SW480 (cell line): ENCODE measurements at places on chromosomes 1 and 21.
A peak's percentile ranks its signal among the peaks of the same experiment; 100 is the strongest.

GRCh38 chr1:9615316-9616063 lies 26.8 kb downstream of the TMEM201 start:
- peak; percentile 26 for DNase-seq

GRCh38 chr1:154970631-154971340 lies at the start of gene SHC1:
TSS of gene SHC1 (minus strand) at chr1:154970747. CDS start at chr1:154970526, 221 bp downstream.
- DNase-seq, result peak; percentile 72

GRCh38 chr1:177464686-177465085 lies 293.9 kb downstream of the BRINP2 start:
- no peak for DNase-seq

DNA sequence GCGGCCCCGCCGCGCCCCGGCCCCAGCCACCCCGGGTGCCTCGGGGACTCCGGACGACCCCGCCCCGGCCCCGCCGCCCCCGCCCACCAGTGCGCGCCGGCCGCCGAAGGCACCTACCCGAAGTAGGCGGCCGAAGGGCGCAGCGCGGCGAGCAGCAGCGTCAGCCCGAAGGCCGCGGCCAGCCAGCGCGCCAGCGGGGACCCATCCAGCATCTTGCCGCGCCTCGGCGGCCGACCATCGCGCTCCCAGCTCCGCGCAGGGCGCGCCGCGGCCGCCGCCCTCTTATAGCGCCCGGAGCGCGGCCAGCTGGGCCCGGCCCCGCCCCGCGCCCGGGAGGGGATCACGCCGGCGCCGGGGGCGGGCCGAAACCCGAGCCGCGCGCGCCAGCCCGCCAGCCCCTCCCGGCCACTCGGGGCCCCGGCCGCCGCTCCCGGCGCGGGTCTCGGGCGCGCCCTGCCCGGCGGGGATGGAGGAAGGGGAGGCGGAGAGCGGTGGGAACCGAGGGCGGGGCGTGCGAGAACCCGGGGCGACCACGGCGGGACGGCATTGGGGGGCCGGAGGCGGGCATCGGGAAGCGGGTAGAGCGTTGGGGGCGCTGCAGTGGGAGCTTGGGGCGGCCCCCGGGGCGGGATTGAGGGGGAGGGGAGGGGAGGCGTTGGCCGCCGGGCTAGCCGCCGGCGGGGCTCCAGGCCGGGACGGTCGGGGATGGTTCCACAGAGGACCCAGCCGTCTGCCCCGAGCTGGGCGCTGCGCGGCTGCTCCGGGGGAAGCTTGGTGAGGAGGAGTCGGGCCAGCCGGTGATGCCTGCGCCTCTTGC lies at the start of gene WNT9A:
Gene WNT9A (minus strand): TSS at position 257 of the 817 bp plus-strand sequence. CDS start 45 bp downstream, at position 212.
- DNase-seq, result peak; percentile 52

GRCh38 chr1:23187637-23188036 lies 19.0 kb upstream of the LUZP1 start:
- peak; percentile 72 for DNase-seq

DNA sequence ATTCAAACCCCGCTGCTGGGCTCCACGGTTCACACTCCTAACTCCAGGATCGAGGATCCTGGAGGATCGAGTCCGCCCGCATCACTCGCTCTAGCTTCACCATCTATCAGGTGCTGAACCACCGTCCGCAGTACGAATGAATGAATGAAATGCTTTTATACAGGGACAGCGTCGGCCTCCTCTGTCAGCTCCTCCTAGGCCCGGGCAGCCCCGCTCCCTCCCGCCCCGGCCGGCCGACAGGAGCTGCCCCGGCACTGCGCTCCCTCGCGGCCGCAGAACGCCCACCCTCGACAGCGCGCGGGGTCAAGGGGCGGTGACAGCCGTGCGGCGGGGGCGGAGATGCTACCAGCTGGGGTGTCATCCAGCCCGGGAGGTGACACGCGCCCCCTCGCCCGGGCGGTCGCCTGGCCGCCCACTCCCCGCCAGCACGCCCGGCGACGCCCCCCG lies 520 bp downstream of the ZBTB17 start:
- peak; percentile 36 for DNase-seq

DNA sequence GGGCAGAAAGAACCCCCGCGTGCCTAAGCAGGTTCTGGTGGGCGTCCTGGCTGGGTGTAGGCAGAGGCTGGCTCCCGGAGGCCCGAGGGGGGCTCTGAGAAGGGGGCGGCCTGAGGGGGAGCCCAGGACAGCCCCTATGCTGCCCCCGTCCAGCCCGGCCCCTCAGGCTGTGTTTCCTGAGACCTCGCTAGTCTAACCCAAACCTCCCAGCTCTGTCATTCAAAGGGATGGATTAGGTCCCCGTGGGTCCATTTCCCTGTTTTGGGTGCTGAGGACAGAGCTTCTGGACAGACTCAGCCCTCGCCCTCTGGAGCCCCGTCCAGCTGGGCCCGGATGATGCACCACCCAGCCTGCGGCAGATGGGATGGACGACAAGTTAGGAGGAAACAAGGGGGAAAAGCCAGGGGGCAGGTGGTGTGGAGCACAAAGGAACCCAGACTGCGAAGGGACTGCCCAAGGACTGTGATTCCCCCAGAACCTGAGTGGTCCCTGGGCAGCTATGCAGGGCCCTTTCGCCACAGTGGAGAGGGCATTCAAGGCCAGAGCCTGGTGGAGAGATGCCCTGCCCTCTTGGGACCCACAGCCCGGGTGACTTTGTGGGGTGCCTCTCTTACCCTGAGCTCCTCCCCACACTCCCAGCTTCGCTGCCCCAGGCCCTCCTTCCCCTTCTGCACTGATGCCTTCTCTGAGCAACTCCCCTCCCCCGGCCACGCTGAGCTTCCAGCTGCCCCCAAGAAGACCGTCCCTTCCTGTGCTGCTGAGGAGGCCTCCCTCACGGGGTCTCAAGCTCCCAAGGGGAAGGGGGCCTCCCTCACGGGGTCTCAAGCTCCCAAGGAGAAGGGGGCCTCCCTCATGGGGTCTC lies 2.8 kb downstream of the HES4 start:
- DNase-seq, result peak; percentile 21

DNA sequence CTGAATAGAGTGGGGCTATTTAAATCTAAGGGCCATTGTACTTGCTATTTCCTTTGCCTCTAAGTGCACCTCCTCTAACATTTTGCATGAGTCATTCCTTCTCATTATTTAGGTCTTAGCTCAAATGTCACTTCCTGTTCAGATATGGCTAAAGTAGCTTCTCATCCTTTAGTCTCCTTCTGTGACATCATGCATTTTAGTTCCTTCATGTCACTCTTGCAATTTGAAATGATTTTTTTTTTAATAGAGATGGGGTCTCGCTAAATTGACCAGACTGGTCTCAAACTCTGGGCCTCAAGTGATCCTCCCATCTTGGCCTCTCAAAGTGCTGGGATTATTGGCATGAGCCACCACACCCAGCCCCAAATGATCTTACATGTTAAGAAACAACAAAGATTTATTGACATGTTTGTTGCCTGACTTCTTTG lies 6.6 kb downstream of the TBX19 start:
- no peak for DNase-seq

DNA sequence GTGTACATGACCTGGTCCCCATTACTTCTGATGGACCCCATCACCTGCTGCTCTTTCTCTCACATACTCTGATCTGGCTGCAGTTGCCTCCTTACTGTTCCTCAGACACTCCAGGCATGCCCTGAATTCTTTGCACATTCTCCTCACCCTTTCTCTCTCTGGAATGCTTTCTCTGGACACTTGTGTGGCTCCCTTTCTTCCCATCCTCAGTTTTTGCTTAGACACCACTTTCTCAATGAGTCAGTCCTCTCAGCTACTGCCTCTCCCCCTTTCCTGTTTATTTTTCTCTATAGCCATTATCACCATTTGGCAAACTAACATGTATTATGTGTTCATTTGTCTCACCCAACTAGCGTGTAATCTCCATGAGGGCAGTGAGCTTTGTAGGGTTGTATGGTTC lies 28.1 kb downstream of the PLXNA2 start:
- DNase-seq, result no peak

DNA sequence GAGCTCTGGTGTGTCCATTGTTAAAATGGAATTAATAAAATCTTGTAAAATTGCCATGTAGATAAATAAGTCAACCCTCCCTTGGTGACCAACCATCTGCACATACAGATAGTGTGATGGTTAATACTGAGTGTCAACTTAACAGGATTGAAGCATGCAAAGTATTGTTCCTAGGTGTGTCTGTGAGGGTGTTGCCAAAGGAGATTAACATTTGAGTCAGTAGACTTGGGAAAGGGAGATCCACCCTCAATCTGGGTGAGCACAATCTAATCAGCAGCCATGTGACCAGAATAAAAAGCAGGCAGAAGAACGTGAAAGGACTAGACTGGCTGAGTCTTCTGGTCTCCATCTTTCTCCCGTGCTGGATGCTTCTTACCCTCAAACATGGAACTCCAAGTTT lies 174.8 kb downstream of the LTN1 start:
- no peak for DNase-seq

DNA sequence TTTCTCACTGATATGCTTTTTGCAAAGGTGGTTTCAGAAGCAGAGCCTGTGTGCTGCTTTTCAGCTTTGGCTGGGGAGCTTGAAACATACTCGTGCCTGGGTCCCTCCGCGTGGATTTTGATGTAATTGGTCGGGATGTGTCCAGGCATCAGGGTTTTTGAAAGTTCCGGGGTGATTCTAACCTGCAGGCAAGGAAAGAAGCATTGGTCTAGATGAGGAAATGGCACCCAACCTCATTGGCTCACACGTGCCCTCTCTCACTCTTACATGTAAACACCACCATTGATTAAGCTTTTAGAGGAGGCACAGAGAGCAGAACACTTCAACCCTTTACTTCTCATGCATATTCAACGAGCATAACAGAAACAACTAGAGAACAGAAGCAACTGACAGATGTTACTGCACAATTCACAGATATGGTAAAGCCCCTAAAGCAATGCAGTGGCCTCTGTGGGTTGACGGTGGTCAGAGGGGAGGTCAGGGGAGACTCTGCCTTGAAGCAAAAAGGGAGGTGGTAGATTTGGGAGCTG lies 112.1 kb downstream of the TLR5 start:
- DNase-seq, result no peak

GRCh38 chr1:3415260-3416090 lies 39.0 kb upstream of the ARHGEF16 start:
- DNase-seq, result no peak

GRCh38 chr1:220123889-220124288 lies 30.0 kb downstream of the IARS2 start:
- DNase-seq, result no peak

DNA sequence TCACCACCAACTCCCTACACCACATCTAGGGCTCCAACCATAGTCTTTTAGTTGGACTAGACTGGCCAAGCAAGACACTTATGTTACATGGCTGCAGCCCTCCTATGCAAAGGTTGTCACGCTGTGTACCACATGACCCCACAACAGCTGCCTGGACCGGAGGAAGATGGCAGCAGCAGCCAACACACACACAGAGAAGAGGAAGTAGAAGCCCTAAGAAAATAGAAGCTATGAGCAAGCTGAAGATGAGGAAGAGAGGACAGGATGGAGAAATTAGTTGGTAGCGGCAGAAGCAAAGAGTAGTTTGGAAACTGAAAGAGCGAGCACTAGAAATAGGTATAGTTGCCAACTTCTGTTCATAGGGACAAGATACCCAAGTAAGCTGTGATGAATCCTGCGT lies 60.8 kb upstream of the RALGPS2 start:
- DNase-seq, result no peak

DNA sequence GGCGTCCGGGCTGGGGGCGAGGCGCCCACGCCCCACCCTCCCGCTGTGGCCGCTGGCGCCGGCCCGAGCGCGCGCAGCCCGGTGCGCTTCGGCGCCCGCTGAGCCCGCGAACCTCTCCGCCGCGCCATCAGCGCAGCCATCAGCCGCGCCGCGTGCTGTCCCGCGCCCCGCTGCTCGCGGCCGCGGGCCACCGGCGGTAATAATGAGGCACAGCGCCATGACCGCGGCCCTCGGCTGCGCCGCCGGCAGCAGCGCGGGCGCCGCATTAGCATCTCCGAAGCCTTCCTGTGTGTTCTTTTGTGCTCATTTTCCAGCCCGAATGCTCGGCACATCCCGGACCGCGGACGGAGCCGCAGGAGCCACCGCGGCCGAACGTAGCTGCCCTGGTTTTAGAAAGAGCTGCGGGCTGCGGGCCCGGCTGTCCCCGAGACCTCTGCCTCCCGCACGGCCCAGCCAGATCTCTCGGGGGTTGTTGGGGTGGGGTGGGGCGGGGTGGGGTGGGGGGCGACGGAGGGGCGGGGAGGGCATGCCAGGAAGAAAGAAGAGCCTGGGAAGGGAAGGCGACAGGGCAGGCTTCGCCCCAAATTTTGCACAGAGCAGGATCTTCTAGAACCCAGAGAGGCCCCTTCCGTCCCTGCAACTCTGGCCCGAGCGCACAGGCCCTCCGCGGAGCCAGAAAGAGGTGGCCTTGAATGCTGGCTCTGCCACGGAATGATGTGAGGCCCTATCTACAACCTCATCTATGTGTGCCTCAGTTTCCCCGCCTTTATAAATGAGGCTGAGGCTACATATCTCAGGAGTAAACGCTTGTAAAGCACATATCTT lies 55.3 kb downstream of the RRAGC start:
- DNase-seq, result peak; percentile 6

DNA sequence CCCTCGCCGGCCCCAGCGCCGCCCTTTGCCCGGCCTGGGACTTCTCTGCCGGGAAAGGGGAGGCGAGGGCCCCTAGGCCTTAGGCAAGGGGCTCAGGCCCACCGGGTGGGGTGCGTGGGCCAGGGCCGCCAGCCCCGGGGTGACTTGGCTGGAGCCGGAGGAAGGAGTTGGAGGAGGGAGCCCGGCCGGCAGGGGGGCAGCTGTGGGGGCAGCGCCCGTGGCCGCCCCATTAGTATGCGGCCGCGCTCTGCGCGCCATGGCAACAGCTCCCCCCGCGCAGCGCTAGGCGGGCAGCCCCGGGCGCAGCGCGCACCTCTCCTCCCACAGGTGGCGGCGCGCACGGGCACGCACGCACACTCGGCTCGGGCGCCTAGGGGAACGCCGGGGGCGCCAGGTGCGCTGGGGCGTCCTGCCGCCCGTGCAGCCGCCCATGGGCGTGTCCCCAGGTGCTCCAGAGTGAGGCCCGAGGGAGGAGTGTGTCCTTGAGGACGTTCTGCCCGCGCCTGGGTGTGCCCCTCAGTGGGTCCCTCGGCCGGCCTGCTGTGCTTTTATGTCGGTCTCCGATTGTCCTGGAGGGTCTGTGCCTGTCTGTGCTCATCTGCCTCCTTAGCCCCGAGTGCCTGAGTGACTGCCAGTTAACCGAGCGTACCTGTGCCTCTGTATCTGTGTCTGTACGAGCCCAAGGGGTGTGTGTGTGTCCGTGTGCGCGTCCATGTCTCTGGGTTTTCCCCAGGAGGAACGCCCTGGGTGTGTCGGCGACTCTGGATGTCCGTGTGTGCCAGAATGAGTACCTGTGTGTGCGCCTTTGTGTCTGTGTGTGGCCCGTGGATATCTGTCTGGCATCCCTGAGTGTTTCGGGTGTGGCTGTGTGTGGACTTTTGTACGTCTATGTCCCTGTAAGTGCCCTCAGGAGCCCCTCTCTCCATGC lies 38.2 kb upstream of the WASF2 start:
- peak; percentile 88 for DNase-seq

- DNase-seq, result no peak
Observed at GRCh38 chr21:43842742-43843141, 22.3 kb upstream of the AGPAT3 start.

- DNase-seq, result no peak
Observed at GRCh38 chr21:29208682-29209059, 78.2 kb downstream of the MAP3K7CL start.
